ENCODE measurements at places on chromosomes 2 and 18.

- no peak for DNase-seq
Measured at GRCh38 chr2:16127958-16128357, 187.6 kb downstream of the MYCN start.

DNA sequence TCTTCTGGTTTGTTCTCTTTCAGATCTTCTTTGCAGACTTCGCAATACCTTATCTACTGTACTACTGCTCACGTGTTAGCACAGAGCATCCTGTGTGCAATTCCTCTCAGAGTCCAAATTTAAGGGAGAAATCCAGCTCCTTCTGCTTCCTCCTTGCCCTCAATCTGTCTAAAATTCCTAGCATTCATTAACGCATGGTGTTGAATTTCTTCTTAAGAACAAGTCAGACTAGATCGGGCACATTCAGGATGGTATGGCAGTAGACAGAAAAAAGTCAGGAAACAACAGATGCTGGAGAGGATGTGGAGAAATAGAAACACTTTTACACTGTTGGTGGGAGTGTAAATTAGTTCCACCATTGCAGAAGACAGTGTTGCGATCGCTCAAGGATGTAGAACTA lies 206.1 kb upstream of the CDH7 start:
- DNase-seq: no peak

- no peak for DNase-seq
Measured at GRCh38 chr18:22113144-22113844, 56.1 kb upstream of the GATA6 start.

- DNase-seq: no peak
Measured at GRCh38 chr18:41674506-41674905, 280.5 kb upstream of the PIK3C3 start.

DNA sequence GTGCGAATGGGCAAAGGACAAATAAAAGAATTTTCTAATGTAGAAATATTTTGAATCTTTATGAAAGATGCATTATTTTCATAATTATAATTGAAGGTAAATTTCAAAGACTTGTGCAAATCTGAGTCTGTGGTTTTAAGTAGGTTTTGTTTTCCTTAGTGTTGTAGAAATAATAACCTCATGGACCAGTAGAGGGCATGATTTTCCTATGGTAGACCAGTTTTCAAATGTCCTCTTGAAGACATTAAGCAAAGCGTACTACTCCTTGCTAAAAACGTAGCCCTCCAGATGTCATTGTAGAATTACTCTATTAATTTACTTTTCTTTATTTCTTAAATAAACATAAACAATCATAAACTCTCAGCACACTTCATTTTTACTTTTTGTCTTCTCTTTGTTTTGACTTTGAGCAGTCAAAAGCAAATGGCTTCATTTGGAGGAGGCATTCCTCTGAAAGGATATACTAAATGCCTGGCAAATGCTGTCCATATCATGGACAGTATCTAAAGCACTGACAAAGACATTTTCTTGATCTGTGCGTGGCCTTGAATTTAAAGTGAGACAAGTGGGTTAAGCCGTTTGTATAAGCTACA lies 85.8 kb upstream of the FAM237A start:
- no peak for DNase-seq

DNA sequence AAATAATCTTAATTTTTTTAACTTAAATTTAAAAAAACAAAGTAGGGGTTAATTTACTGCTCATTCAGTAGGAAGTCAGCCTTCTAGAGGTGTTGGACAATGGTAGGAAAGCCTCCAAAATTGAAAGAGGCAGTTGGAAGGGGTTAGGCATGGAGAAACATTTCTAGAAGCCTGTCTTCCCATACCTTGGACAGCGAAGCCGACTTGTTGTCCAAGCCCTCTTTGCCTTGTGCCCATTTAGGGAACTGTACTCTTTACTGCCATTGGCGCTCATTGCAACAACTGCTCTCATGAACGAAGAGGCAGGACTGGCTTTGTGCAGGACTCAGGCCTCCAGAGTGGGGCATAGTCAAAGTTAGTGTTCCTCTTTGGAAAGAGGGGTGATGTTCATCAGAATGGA lies 333.3 kb downstream of the HRH4 start:
- no peak for DNase-seq

DNA sequence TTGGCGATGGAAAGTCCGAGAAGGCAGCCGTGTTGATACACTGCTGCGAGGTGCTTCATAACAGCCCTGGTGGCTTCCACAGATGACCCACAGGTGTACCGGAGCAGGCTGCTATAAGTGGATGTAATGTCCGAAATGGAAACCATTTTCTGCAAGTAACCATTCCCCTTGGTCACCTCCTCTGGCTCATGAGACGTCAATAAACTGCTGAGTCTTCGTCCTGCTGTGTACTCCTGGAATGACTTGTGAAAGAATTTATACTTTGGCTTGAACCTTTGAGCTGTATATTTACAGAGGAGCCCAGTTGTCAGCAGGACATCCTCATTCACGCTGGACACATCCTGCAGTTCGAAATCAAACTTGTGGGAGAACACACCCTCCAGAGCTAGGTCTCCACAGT lies 14.4 kb downstream of the NLRC4 start:
- DNase-seq: no peak

DNA sequence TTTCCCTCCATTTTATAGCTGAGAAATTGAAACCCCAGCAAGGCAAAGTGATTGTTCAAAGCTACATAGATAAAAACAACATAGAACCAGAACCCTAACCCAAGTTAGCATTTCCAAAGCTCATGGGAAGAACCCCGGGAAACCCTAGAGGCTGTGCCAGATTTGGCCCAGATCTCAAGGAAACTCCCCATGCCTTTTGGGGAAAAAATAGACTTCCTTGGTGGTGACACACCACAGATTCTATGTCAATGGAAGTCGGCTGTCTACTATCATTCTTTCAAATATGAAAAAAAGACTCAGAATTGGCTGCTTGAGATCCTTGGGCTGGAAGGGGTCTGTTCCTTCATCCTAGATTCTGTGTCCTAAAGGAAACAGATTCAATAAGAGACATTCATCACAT lies 8.4 kb downstream of the COL6A3 start:
- DNase-seq: no peak

DNA sequence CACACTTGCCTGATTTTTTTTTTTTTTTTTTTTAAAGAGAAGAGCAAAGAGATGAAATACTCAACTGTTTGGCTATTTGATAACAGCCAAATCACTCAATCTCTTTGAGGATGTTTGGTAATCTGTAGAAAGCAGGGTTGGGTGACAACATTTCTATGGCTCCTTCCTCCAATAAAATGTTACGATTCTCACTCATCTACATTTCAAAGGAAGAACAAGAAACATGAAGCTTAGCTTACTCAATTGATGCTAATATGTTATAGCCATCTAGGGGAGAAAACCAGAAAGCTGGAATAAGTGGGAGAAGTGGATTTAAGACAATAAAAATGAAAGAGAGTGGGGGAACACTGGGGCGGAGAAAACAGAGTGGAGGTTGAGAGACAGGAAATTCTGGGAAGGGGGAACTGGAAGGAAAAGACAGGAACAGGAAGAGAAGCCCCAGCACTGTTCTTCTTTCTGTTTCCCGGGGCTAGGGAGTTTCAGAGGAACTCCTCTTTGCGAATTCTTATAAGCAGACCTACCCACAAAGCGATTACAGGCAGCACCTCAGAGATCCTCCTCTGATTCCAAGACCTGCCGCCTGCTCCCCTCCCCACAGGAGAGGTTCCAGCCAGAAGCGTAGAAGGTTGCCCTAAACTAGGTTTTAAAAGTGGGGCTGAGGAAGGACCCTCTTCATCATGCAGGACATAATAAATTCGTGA lies 13.3 kb downstream of the ST3GAL5 start:
- DNase-seq: no peak

DNA sequence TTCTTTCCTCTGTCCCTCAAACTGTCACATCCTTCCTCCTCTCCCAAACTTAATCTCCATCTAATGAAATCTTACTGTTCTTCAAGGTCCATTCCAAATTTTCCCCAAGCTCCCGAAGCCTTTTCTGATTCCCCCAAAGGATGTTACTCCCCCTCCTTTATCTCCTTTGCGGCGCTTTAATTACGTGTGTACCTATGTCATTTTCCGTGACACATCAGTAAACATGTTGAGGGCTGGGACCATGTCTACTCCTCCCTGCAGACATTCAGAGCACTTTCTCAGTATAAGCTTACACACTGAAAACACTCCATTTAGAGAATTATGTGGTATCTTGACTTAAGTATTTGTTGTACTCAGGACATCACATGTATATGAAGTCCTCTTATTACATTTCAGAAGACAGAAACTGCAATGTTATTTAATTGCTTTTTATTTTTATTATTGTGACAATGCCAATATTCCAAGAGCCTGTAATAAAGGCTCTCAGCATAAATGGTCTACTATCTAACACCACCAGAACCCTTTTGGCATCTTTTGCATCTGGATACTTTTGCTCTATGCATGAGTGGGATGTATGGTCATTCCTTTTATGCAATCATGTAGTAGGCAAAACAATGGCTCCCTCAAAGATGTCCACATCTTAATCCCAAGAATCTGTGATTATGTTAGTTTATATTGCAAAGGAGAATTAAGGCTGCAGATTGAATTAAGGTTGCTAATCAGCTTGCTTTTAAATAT lies 1.8 kb downstream of the NMI start:
- DNase-seq: no peak
